HL-60 (cell line): ENCODE measurements at places on chromosomes 16 and 17.

GRCh38 chr16:17145029-17145428 is 325.7 kb downstream of the XYLT1 start:
- DNase-seq: no peak

GRCh38 chr16:1413684-1414531 is 596 bp downstream of the UNKL start:
- peak; percentile 74 for DNase-seq

GRCh38 chr17:4548721-4549531 is 6.3 kb downstream of the MYBBP1A start:
- no peak for DNase-seq

GRCh38 chr16:11587643-11588247 is 1.0 kb upstream of the LITAF start:
- DNase-seq: no peak

DNA sequence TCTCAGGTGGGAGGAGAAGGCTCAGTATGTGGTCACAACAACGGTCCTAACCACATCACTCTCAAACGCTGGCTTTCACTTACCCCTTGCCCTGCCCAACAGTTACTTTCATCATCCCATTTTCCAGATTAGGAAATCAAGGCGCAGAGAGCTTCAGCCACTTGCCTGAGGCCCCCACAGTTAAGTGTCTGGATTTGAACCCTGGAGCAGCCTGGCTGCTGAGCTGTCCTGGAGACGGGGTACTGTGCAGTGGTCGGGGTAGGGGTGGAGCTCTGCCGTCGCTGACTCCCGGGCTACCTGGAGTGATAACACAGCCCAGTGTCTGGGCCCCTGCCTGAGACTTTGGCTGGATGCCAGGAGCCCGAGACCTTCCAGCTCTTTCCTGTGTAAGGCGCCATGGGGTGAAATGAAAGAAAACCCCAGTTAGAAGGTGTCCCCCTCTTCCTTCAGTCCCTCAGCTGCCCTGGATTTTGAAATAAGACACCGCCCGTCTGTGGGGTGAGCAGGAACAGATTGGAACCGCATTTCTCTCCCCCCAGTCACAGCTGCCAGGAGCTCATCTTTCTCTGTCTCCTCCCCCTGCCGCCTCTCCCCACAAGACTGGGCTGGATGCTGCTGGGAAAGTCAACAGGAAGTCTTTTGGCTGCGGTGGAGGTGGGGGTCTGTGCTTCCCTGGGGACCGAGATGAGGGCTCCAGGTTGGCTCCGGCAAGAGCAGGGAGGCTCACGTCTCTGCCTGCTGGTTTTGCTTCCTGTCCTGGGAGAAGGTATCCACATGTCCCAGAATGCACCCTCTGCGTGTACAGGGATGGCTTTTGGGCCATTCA is 280.2 kb downstream of the SEC14L1 start:
- peak; percentile 63 for DNase-seq
